ENCODE measurements at places on chromosomes 3 and 15.

- no peak for DNase-seq
Measured at GRCh38 chr3:87949189-87949878, 109.5 kb downstream of the CGGBP1 start.

GRCh38 chr3:132395126-132395525, 22.2 kb upstream of the DNAJC13 start:
- no peak for DNase-seq

GRCh38 chr3:143562789-143563188, 285.5 kb downstream of the SLC9A9 start:
- no peak for DNase-seq

DNA sequence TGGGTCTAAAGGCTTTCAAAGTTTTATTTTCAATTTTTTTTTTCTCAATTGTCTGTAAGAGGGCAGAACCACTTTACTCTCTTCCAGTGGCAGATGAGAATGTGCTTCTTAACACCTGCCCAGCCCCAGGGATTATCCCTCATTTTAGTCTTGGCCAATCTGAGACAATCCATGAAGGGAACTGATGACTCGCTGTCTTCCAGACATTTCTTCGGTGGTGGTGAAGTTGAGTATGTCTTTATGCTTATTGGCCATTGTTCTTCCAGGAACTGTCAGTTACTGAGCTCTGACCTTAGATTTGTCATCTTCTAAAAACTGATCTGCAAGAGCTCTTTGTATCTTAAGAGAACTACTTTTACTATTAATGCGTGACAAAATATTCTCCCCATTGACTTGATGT, 139.5 kb downstream of the TJP1 start:
- DNase-seq: no peak

DNA sequence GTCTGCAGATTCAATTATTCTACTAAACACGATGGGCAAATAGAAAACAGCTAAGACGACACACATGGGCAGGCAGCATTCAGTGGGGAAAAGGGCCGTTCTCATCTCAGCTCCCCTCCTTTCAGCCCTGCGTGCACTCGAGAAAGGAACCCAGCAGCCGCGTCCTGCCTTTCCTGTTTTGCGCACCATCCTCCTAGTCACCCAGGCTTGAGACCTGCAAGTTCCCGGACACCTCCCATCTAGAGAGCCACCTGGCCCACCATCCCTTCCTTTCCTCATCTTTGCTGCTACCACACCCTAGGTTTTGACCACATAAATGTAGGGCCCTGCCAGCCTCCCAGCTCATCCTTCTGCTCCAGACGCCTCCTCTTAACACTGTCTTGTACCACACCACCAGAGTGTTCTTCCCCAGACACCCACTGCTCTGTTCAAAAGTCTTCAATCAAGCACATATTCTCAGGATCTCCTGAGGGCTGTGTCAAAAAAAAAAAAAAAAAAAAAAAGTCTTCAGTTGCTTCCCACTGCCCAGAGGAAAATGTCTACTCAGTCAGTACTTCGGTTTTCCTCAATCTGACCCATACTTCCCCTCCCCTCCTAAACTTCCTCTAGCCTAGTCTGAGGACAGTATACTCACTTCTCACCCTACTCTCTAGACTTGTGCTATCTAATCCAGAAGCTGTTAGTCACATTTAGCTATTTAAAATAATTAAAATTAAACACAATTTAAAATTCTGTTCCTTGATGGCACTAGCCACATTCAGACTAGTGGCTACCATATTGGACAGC, 182.0 kb downstream of the STT3B start:
- DNase-seq: no peak

DNA sequence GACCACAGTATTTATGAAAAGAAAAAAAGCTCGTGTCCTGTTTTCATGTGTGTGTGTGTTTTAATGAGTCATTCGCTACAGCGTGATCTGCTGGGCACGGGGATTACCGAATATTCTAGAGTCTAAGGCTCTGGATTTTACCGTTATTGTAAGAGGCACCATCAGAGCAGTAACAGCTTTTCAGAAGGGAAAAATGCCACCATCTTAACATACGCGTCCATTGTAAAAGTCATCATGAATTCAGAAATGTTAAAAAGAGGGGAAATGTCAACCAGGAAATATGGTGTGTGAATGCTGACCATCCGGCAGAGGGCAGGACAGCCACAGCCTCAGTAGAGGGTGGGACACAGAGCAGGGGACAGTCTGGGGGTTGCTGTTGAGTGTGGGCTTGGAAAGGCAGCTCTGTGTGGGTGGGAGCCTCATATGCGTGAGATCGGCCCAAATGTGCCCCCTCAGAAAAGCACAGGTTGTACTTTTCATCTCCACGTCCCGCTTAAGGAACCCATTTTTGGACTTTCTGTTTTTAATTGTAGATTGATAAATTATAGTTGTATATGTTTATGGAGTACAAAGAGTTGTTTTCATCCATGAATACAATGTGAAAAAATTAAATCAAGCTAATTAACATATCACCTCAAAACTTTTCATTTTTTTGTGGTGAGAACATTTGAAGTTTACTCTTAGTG, 69.6 kb downstream of the ASB7 start:
- DNase-seq: no peak

DNA sequence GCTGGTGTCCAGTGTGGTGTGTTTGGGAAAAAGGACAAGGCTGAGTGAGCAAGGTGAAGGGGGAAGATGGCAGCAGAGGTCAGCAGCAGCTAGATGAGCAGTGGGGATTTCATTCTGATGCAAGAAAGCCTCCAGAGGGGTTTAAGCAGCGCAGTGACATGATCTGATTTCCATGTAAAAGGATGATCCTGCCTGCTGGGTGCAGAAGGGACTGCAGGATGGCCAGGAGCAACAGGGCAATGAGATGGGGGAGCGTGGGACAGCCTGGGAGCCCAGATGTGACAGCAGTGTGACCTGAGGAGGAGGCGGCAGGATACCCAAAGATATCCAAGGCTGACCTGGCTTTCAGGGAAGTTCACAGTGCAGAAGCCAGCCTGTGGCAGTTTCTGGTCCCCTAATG, 6.1 kb downstream of the WNT7A start:
- no peak for DNase-seq

GRCh38 chr3:59885899-59886400, 836.1 kb upstream of the CFAP20DC start:
- no peak for DNase-seq

DNA sequence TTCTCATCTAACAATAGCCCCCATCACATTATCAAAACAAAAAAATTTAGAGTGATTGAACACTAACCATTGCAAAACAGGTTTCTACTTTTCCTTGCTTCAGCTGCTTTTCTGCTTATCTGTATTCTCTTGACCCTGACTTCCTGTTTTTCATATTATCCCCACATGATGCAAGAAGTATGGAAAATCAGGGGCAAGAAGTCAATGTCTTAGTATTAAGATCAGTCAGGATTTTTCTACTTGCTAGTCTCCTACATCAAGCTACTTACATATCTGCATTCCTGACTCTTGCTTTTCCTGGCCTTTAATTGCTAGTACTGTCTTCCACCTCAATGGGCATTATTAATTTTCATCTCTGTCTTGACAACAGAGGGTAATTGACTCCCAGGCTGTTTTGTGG, 300.2 kb downstream of the OTOL1 start:
- no peak for DNase-seq

GRCh38 chr3:165462636-165463334, 266.6 kb upstream of the SLITRK3 start:
- no peak for DNase-seq

GRCh38 chr3:126033765-126034164, 50.2 kb downstream of the SLC41A3 start:
- DNase-seq: no peak
